Osteoblast (primary cell): ENCODE measurements at places on chromosomes 2 and 18. TPM values are rescaled to one million over a fixed set of nuclear protein-coding genes. Genes with fewer than 3 reads are reported as not detected.

DNA sequence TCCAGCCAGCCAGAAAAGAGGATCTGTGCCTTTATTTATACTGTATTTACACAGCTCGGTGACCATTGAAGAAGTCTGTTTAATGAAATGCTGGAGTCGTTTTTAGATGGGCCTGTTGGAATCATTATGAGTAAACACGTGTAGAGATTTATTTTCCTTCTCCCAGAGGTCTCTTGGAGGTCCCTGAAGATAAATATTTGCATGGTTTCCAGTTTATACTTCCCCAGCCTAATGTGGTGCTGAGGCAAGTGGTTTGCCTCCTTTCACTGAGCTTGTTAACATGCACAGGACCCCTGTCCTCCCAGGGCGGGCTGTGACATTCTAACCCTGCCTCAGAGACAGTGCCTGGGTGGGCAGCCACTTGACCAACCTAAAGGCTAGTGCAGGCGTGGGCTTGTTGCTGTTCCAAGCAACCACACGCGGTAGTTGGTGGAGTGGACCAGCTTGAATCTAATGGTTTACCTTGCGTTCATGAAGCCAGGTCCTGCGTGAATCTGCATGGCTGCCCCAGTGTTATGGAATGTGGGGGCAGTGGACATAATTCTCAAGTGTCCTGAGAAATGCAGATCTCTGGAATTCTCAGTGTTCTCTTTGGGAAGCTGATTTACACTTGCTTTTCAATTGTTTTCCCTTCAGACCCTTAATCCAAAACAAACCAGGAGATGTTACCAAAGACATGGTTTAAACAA is 130.2 kb upstream of the DLX2 start:
- DNase-seq = no peak

DNA sequence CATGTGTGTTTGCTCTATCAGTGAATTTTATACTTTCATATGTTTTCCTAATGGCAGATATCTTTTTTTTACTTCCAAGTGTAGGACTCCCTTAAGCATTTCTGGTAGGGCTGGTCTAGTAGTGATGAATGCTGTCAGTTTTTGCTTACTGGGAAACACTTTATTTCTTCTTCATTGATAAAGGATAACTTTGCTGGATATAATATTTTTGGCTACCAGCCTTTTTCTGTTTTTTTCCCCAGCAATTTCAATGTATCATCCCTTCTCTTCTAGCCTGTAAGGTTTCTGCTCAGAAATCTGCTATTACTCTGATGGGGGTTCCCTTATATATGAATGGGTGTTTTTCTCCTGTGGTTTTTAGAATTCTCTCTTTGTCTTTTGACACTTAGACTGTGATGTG is 980.6 kb upstream of the PIK3C3 start:
- DNase-seq = no peak

GRCh38 chr2:147275943-147276342 is 568.9 kb upstream of the ACVR2A start:
- no peak for DNase-seq

- no peak for DNase-seq
These were observed 17.0 kb downstream of the MBOAT2 start for GRCh38 chr2:8986327-8986976.

- DNase-seq = no peak
These were observed 86.2 kb downstream of the BCL2 start for GRCh38 chr18:63233334-63233733.

DNA sequence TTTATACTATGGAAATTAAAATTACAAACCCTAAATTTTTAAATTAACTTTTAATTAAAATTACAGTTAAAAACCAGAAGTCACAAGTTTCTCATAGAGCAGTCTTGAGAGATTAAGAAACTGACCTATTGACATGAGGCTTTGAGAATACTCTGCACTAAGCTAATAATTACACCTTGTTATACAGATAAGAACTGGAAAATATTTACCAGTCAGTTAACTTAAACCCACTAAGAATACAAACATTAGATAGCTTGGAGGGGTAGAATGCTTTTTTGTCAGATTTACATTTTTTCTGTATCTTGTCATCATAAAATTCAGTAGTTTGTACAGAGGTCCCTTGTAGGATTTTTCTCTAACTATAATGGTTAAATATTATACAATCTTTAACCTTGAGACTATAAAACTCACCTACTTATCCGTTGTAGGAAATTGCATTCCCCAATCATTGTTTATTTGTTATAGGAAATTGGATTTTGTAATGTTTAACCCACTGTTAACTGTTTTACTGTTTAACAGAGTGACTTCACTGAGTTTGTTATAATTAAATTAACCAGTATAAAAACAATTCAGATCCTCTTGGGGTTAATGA is 219.7 kb upstream of the PKDCC start:
- DNase-seq = no peak

- DNase-seq = no peak
These were observed 36.8 kb upstream of the EML4 start for GRCh38 chr2:42132191-42132965.

- DNase-seq = no peak
These were observed 1178.2 kb upstream of the NRXN1 start for GRCh38 chr2:52210161-52210560.

Gene FOXD4L1
- under 0.01 and 0.29 TPM in 2 replicates for total RNA-seq

Gene CWC22
- 15.2 and 17.1 TPM in 2 replicates for total RNA-seq
